ENCODE measurements at places on chromosomes 12 and 14.
A peak's percentile ranks its signal among the peaks of the same experiment; 100 is the strongest.

- no peak for DNase-seq
These were observed 369.0 kb downstream of the DIO2 start for GRCh38 chr14:79842270-79842669.

GRCh38 chr12:27576667-27577347 lies 52.8 kb downstream of the PPFIBP1 start:
- DNase-seq: no peak

- peak; percentile 21 for DNase-seq
These were observed 50.8 kb upstream of the CDKL1 start for GRCh38 chr14:50447461-50447860.

GRCh38 chr14:55688566-55688965 lies 108.6 kb downstream of the KTN1 start:
- DNase-seq: no peak

- no peak for DNase-seq
These were observed 3.4 kb downstream of the SSPN start for GRCh38 chr12:26198742-26199141.
